ENCODE measurements at places on chromosomes 16 and 17. TPM values are rescaled to one million over a fixed set of nuclear protein-coding genes. Genes with fewer than 3 reads are reported as not detected.

SHCBP1 gene
- total RNA-seq, result 34.6 TPM

TMC5 gene
- total RNA-seq, result not detected

OTOP3 gene
- not detected for total RNA-seq

SGCA gene
- 0.51 TPM for total RNA-seq

CLEC10A gene
- total RNA-seq, result not detected

CTRL gene
- total RNA-seq, result 0.74 TPM

ITGAD gene
- 0.06 TPM for total RNA-seq

VTN gene
- total RNA-seq, result not detected

AGRP gene
- total RNA-seq, result not detected

GPR142 gene
- total RNA-seq, result not detected

NOL3 gene
- 14.7 TPM for total RNA-seq

C17orf107 gene
- total RNA-seq, result 0.17 TPM

MTSS2 gene
- 4.5 TPM for total RNA-seq

PTX4 gene
- not detected for total RNA-seq

ALDOC gene
- total RNA-seq, result 2.4 TPM

TBC1D3C gene
- 0.69 TPM for total RNA-seq

CD300LG gene
- not detected for total RNA-seq

STAC2 gene
- not detected for total RNA-seq

ACSM2A gene
- not detected for total RNA-seq

PIK3R5 gene
- total RNA-seq, result not detected

ULK2 gene
- 6.9 TPM for total RNA-seq

TRPV3 gene
- total RNA-seq, result 0.97 TPM

ITGAL gene
- not detected for total RNA-seq

NTN3 gene
- not detected for total RNA-seq

SYCE1L gene
- total RNA-seq, result not detected

TP53TG3B gene
- 3.4 TPM for total RNA-seq

MPO gene
- total RNA-seq, result not detected

PERCC1 gene
- not detected for total RNA-seq

CD7 gene
- not detected for total RNA-seq

CACNA1G gene
- 0.15 TPM for total RNA-seq

CHAD gene
- not detected for total RNA-seq

ABCC6 gene
- total RNA-seq, result not detected

TMIGD1 gene
- not detected for total RNA-seq

Data from Daoy (cell line).